ENCODE measurements at places on chromosomes 11 and 22.

GRCh38 chr22:20509344-20510047 lies 2.1 kb downstream of the MED15 start:
- DNase-seq: no peak
- peak overlapping the region; percentile 90 for H3K4me3 ChIP-seq
- no peaks in the 10 kb centered on the region for H3K27me3 ChIP-seq
- peaks cover 52% of the 10 kb centered on the region for H3K4me1 ChIP-seq
- peak overlapping the region; percentile 97 for H3K27ac ChIP-seq

GRCh38 chr11:118771547-118772288 lies 19.2 kb downstream of the DDX6 start:
- no peak overlapping the region for H3K4me3 ChIP-seq
- peaks cover 56% of the 10 kb centered on the region for H3K4me1 ChIP-seq
- peaks cover 45% of the 10 kb centered on the region for H3K36me3 ChIP-seq
- H3K27ac ChIP-seq: peak overlapping the region; percentile 18
- no peak for DNase-seq
- no peaks in the 10 kb centered on the region for H3K27me3 ChIP-seq

GRCh38 chr11:36105743-36106581 lies 162.1 kb downstream of the LDLRAD3 start:
- no peak for DNase-seq
- H3K27me3 ChIP-seq: no peaks in the 10 kb centered on the region
- peaks cover 15% of the 10 kb centered on the region for H3K4me1 ChIP-seq
- no peak overlapping the region for H3K27ac ChIP-seq
- no peak overlapping the region for H3K4me3 ChIP-seq

DNA sequence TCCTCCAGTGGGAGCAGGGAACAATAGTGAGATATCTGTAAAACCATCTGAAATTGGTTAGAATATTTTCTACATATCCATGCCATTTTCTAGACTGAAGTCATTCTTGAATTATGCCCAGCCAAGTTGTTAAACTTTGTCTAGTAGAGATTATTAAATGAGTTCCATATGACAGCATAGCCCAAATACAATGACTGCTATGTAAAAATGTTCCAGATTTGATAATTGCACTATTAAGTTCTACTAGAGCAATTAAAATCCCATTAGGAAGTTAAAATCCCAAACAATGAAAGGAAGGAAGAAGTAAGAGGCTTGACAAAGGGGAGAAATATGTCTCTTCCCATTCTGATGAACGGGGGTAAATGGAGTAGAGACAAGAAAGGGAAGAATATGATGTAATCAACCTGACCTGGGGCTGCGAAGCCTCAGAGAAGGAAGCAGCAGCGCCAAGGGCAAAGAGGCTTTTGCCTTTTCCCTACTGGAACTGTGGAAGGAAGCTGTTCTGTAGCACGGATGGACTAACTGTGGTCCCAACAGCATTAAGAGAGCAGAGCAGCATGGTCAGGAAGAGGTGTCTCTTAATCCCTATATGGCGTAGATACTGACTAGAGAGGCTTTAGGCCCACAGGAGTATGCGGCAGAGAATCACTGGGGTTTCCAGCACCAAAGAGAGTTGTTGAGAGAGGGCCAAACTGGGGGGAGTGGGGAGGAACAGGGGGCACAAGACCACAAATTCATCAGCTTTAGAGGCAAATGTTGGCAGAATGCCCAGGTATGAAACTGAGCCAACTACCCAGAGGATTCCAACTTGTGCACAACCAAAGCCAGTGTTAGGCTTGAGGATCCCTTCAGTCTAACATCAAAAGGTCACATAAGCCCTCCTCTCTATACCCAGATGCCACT lies 26.7 kb downstream of the RRP8 start:
- no peak overlapping the region for H3K4me3 ChIP-seq
- peaks cover 16% of the 10 kb centered on the region for H3K4me1 ChIP-seq
- no peaks in the 10 kb centered on the region for H3K27me3 ChIP-seq
- H3K36me3 ChIP-seq: peaks cover 6% of the 10 kb centered on the region
- H3K27ac ChIP-seq: no peak overlapping the region

DNA sequence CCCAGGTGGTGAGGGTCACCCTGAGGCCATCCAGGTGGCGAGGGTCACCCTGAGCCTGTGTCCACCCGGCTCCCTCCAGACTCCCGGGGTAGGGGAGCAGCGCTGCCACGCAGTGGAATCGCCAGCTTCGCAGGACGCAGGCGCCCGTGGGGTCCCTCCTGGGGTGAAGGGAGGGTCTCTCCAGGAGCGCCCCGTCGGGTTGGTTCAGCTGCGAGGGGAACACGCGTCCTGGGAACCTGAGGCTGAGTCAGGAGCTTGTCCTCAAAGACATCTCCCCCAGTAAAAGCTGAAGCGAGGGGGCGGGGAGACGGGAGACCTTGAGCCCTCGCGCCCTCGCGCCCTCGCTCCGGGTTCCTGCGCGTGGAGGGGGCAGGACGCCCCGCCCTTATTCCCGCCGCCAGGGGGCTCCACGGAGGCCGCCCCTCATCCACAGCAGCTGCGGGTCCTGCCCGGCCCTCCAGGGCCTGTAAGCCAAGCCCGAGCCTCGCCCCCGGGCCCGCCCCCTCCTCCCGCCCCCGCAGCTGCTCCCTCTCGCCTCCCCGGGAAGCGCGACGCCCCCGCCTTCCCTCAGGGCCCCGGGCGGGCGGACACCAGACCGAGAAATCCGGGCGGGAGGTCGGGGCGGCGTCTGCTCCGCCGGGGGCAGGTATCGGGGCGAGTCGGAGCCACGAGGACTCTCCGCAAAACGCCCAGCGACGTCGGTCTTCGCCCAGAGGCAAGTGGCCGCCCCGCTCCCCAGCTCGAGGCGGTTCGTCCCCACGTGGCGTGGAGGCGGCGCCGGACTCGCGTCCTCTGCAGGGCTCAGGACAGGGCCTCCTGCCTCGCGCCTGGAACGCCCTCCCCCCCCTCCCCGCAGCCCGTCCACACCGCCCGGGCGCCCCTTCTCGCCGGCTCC lies 22.8 kb downstream of the PIM3 start:
- DNase-seq: no peak
- H3K27ac ChIP-seq: no peak overlapping the region
- H3K4me3 ChIP-seq: no peak overlapping the region
- H3K27me3 ChIP-seq: peaks cover 23% of the 10 kb centered on the region
- H3K36me3 ChIP-seq: peaks cover 5% of the 10 kb centered on the region

All from osteocyte (in vitro differentiated cells).